Fibroblast of gingiva (primary cell): ENCODE measurements at places on chromosomes 2 and 18.

GRCh38 chr2:48328159-48328809 is 201.7 kb upstream of the STON1 start:
- no peak for DNase-seq

DNA sequence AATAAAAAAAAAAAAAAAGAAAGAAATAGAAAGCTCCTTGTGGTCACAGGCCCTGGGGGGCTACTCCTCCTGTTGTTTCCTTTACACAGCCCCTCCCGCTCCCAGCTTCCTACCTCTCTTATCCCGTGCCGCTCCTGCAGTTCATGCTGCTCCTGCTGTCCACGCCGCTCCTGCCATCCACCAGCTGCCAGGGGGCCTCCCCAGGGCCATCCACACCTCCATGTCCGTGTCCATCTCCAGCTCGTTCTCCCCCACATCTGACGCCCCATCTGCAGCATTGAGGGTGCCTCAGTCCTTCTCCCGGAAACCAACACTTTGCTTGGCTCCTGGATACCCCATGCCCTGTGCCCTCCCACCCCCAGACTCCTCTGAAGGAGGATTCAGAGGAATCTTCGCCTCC is 191.7 kb downstream of the EIPR1 start:
- DNase-seq = no peak

DNA sequence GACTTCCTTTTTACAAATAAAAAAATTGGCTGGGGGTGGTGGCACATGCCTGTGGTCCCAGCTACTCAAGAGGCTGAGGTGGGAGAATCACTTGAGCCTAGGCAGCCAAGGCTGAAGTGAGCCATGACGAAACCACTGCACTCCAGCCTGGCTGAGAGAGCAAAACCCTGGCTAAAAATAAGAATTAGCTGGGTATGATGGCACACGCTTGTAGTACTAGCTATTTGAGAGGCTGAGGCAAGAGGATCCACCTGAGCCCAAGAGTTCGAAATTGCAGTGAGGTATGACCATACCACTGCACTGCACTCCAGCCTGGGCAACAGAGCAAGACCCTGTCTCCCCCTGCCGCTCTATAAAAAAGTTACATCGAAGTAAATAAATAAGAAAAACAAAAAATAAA is 33.7 kb downstream of the GFPT1 start:
- DNase-seq = no peak

DNA sequence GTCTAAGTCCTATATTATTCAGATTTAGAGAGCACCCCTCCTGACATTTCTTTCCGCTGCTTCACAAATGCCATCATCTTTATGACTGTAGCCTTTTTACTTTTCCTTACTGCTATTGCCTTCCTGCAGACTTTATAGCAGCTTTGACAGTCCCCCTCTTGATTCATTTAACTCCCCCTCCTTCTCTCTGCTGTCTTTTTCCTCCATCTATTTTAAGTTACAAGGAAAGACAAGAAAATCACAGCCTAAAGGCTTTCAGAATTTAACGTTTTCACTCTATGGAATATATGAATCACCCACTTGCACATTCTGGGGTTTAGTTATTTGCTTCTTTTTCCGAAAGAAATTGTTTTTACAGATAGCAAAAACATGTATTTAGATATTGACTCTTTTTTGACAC is 183.4 kb upstream of the SETBP1 start:
- DNase-seq = no peak

DNA sequence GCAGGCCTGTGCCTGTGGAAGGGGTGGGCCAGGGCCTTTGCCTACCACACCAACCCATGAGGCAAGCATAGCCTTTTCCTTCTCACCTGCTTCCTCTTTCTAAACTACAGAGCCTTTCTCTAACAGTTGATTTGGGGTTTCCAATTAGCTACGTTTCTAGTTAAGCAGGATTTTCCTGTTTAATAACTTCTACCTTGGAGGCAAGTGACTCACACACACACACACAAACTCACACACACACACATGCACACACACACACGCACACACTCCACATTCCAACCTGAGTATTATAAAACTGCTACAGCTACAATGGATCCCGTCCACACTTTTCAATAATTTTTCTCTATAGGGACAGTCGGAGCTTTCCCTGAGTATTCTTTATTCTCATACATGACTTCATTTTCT is 84.9 kb downstream of the SOX11 start:
- no peak for DNase-seq
